ENCODE measurements at places on chromosomes 7 and 10.

- no peak for DNase-seq
Observed at GRCh38 chr10:119502209-119502608, 40.3 kb downstream of the RGS10 start.

GRCh38 chr7:97871659-97872024 is 566 bp downstream of the ASNS start:
- DNase-seq, result no peak

- no peak for DNase-seq
Observed at GRCh38 chr10:44949127-44949802, 10.3 kb upstream of the RASSF4 start.

- DNase-seq, result no peak
Observed at GRCh38 chr7:152564656-152565250, 111.2 kb downstream of the XRCC2 start.

GRCh38 chr10:124168581-124168980 is 75.2 kb upstream of the CHST15 start:
- no peak for DNase-seq

- no peak for DNase-seq
Observed at GRCh38 chr7:93249491-93250148, 17.5 kb downstream of the VPS50 start.

DNA sequence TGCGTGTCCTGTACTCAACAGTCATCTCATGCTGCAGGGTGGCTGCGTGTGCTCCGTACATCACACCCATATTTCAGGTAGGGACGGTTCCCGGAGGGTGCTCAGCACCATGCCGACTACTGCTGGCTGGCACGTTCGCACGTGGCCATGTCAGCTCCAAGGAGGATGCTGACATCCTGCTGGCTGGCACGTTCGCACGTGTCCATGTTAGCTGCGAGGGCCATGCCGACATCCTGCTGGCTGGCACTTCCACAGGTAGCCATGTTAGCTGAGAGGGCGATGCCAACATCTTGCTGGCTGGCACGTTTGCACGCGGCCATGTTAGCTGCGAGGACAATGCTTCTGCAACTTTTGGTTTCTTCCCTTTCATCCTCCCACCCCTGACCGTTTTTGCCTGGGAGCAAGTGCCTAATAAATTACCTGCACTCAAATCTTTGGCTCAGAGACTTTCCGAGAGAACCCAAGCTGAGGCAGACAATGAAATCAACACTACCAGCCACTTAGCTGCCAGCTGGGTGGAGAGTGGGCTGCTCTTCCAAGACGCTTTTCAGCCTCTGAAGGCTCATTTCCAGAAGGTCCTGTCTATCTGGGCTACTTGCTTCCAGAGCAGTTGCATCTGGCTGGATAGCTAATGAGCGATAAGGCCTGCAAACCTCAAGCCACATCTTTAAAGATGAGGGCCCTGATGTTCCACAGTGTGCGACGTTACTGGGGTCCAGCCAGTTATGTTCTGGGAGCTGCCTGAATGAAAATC is 104.6 kb downstream of the WDR37 start:
- DNase-seq, result no peak

GRCh38 chr10:90398566-90398965 is 459.3 kb downstream of the HTR7 start:
- no peak for DNase-seq

DNA sequence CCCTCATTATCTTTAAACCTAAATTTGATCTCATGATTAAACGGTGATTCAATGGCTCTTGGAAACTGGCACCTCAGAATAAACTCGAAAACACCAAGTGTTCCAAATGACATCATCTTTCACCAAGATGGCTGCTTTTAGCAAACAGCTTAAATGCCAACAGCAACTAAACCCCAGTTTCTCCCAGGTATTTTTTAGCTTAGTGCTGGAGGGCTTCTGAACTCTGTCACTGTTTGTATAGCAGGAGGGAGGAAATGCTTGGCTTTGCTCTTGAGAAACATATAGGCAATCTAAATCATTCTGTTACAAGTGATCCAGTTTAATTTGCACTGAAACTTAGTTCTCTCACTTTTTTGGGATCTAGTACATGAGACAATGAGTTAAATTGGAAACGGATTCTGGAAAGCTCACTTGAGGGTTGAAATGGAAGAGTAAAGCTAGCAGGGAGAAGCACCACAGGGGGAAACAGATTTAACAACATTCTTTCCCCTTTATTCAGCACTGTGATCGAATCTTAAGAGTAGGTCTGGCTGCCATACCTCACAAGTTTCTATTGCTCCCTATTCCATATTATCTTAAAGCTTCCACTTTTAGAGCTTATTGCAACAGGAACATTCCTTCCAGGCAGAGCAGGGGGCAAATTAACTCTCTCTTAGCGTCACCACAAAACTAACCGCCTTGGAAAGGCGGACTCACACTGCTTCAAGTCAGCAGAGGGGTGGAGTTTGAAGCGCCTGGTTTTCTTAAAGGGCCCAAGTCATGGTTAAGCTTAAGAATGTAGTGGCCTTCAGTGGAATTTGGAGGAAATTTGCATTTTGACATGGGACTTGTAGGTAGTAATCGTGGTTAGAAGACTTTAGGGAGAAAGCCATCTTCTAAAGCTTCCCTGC is 1.8 kb upstream of the CCDC6 start:
- peak; percentile 43 for DNase-seq

GRCh38 chr7:1914321-1914720 is 244.2 kb downstream of the ELFN1 start:
- no peak for DNase-seq

- no peak for DNase-seq
Observed at GRCh38 chr7:20441991-20442441, 111.3 kb downstream of the ITGB8 start.

Measured in hippocampal formation (tissue), 2 donors.